GM12878 (cell line): ENCODE measurements at places on chromosomes 1 and 21. TPM values are rescaled to one million over a fixed set of nuclear protein-coding genes. Genes with fewer than 3 reads are reported as not detected.

DNA sequence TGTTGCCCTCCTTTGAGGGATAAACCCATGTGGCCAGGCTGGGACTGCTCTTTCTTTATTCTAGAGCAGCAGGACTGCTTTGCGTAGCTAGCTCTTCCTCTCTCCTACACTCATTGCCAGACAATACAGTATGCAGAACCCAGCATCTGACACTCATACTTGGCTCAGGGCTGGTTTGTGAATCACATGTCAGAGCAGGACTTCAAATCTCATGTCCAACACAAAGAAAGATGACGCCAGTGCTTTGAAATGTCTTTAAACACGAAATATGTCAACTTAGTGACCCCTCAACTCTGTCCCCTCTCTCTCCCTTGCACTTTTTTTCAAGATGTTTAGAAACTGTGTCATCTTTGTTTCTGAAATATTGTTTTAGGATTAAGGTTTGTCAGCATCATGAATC lies 135.0 kb downstream of the TGFB2 start:
- DNase-seq = no peak

DNA sequence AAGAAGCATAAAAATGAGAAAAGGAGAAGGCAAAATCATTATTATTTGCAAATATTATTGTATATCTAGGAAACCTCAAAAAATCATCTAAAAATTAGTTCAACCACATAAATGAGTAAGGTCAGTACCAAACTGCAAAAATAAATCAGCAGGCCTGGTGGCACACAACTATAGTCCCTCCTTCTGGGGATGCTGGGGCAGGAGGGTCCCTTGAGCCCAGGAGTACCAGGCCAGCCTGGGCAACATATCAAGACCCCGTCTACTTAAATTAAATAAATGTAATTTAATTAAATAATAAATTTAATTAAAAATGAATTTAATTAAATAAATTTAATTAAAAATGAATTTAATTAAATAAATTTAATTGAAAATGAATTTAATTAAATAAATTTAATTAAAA lies 40.3 kb upstream of the TRIM67 start:
- DNase-seq = no peak

- DNase-seq = no peak
Observed at GRCh38 chr1:41588334-41588875, 103.9 kb upstream of the EDN2 start.

- no peak for DNase-seq
Observed at GRCh38 chr1:46379996-46380395, 14.1 kb upstream of the FAAH start.

DNA sequence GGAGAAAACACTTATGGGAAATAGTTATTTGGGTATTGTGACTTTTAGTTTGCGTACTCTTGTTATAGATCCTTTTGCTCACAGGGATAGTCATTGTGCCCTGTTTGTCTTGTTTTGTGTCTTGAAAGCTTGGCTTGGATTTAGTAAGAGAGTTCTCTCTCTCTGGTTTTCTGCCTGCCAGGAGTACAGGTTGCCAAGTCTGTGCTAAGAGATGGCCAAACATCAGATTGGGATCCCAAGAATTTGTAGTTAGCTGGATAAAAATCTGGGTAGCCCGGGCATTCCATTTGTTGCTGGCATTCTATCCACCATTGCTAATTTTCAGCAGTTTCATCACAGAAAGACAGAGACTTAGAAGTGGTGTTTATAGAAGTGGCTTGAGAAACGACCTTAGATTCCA lies 222.2 kb downstream of the NRIP1 start:
- no peak for DNase-seq

- no peak for DNase-seq
Observed at GRCh38 chr21:32207406-32207716, 71.5 kb downstream of the MIS18A start.

DNA sequence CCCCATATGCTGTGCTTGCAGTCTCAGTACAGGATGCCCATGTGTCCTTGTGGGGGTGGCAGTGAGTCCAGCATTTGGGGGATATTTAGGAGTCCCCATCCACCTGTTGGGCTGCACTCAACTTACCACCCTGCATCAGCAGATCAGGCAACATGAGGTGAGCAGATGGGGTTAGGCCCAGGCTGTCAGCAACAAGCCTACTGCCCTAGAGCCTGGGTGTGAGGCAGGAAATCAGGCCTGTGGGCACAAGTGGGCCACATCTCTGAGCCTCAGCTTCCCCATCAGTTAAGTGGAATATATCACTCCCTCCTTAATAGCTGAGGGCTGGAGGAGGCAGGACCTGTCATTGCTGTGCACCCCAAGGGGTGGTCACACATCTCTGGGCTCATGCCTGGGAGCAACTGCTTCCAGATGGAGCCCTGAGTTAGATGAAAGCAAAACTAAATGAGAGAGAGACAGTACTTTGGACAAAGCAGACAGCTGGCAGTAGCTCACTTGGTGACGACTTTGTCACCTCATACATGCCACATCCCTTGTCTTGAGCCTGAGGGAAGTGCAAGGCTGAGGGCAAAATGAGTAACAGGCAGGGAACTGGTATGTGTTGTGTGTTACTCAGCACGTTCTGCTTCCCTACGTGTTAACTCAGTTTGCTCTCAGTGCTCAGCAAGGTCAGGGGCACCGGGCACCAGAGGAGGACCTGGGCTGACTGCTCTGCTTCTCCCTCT lies 48.4 kb downstream of the TRIM11 start:
- no peak for DNase-seq

DNA sequence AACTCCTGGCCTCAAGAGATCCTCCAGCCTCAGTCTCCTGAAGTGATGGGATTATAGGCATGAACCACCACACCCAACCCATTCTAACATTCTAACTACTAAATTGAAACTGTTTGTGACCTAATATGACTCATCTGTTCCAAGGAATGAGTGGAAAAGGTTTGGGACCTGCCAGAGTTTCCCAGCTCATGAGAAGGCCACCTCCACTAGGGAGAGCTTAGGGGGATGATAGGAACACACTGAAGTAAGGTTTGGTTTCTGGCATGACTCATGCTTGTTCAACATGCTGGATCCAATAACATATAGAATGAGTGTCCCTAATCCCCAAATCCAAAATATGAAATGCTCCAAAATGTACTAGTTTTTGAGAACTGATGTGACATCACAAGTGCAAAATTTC lies 18.9 kb upstream of the SCAF4 start:
- DNase-seq = no peak

DNA sequence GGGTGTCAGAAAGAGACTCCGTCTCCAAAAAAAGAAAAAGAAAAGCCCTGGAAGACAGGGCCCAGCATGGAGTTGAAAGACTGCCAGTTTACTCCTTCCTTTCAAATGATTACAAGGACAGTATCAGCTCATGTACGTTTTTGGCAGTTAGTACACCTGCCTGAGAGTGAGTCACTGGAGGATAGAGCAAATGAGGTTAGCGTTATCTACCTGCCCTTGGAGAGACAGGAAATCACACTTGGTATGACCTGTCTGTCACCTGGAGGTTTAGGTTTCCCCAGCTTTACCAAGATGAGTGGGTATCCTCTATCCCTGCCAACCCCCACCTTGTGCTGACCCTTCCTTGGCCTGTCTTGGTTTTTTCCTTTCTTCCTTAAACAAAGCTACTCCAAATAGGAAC lies 96.8 kb upstream of the BMP8A start:
- no peak for DNase-seq

GRCh38 chr1:86448670-86449069 lies 20.1 kb upstream of the CLCA1 start:
- no peak for DNase-seq

DNA sequence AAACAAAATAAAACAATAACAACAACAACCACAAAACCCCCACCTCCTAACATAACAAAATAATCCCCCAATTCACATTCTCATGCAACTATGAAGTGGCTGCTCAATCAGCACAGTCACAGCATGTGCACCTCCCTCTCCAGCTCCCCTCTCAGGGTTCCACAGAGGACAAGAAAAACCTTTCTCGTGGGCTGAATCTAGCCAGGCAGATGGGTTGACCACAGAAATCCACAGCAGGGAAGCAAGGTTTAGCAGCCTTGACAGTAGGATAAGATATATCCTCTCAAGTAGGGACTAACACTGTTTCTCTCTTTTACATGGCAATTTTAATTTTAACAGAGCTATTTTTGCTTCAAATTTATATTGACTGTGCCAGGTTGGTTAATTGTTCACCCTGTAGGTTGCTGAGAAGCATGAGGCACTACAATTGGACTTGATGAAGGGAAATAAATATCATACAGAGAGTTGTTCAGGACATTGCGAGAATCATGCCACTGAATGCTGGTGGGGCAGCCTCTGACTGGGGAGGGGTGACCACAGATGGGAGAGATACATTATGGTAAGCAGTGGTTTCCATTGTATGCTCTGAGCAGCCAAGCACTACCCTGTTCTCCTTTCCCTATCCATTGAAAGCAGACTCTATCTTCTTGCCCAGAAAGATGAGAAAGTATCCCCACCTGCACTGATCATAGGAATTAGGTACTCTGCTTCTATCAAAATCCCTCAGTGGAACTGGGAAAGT lies 535.1 kb downstream of the DPYD start:
- DNase-seq = no peak

DNA sequence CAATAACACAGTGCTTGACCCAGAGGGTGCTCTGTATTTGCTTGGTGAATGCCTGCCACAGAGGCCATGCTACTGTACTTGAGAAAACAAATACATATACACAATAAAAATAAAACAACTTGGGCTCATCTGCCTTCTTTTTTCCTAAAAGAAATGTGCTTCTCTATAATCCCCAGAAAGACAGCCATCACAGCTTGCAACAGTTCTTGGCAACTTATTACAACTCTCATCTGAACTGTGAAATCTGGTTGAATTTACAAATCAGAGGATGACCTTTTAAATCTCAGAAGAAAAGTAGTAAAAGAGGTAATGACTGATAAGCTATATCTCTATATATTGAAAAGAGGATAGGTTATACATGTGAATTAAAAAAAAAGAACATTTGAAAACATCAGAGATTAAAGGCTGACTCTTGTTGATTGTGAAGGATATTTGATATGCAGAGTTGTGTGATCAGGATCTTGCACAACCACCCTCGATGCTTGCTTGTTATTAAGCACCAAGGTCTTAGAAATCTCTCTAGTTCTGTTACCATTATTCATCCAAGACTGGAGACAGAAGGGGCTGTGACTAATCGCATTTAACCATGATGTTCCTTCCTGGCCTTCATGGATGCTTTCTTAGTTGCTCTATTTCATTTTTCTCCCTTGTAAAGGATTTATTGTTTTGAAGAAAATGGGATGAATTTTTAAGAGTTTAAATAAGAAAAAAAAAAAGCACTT lies 213.4 kb downstream of the APP start:
- no peak for DNase-seq

DNA sequence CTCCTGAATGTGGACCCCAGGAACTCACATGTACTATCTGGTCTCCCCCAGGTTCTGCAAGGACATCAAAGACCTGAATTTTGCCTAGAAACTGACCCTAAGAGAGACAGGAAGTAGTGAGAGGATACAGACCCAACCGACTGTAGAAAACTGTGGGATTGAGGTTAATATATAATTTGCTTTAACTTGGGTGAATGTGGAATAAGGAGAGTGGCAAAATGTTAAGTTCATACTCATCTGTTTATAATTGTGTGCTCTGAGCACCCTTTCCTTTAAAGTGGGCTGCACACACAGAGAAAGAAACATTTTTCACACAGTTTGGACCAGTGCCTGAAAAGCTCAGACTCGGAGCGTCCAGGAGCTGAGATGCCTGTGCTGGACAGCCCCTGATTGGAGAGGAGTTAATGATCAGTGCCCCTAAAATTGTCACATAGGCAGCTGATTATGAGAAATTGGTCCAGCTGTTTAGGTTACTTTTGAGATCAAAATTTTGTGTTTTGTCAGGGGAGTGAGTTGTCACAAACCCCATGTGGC lies 37.2 kb downstream of the ROR1 start:
- DNase-seq = no peak

GRCh38 chr1:44239331-44239960 lies 26.2 kb downstream of the DMAP1 start:
- no peak for DNase-seq

DNA sequence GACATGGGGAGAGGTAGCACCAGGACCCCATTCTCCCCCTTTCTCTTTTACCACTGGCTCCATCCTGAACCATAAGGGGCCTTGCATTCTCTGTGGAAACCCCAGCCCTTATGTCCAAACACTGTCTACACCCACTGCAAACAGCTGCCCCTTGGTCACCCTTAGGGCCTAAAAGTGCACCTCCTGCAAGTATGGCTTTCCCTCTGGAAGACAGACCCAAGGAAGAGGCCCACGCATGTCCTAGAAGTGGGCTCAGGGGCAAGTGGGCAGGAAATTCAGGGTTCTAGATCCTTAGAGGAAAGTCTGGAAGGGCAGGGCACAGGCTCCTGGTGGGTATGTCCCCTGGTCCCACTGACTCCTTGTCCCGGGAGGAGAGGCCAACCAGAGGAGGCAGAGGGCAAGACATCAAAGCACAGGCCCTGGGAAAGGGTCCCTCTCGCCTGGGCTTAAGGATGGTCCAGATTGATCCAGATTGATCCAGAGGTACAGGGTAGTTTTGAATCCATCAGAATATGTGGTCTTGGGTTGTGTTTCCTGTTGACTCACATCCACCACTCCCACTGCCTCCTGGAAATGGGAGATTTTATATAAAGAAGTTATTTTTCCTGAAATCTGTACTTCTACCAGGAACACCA lies 150.9 kb downstream of the GRIK3 start:
- DNase-seq = no peak

GRCh38 chr1:33906156-33906555 lies 42.3 kb downstream of the HMGB4 start:
- no peak for DNase-seq

DNA sequence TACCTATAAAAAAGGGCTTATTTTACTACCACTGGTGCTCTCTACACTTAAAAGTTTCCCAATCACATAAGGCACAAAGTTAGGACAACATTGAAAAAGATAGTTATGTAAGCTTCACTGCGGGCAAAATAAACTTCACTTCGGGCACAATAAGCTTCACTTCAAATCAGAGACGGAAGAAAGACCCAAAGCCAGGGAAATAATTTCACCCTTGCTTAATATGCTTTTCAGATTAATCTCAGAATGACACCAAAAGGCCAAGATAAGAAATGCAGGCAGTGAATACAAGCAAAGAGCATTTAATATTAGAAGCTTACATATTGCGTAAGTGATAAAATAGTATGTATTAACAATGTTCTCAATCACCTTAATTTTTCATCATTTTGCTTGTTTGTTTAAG lies 444.2 kb downstream of the SETD4 start:
- DNase-seq = no peak

- no peak for DNase-seq
Observed at GRCh38 chr1:222370081-222370912, 177.6 kb downstream of the HHIPL2 start.

Gene PLA2G2D
- 0.13 and 0.27 TPM in 2 replicates for total RNA-seq

Gene TMIGD3
- total RNA-seq = 0.13 TPM in 1 of 2 replicates, not detected in the other

Gene CYP4A22
- not detected in 2 replicates for total RNA-seq

Gene CRNN
- not detected in 2 replicates for total RNA-seq

Gene U2AF1
- total RNA-seq = 8.6 and 14.4 TPM in 2 replicates

Gene NID1
- 25.7 and 26.9 TPM in 2 replicates for total RNA-seq

Gene HAO2
- total RNA-seq = not detected in 2 replicates

Gene CYYR1
- 0.13 TPM in 1 of 2 replicates, not detected in the other for total RNA-seq

Gene CLK2
- total RNA-seq = 62.3 and 63.1 TPM in 2 replicates

Gene GJA8
- not detected in 2 replicates for total RNA-seq

Gene NECTIN4
- 4.0 and 5.6 TPM in 2 replicates for total RNA-seq

Gene RNF186
- not detected in 2 replicates for total RNA-seq

Gene TRIM67
- not detected in 2 replicates for total RNA-seq

Gene TMEM82
- total RNA-seq = not detected in 2 replicates

Gene TSPAN1
- total RNA-seq = 0.18 and 0.61 TPM in 2 replicates

Gene DISP1
- total RNA-seq = 0.72 and 0.96 TPM in 2 replicates
